ENCODE measurements at places on chromosomes 6 and 20.

DNA sequence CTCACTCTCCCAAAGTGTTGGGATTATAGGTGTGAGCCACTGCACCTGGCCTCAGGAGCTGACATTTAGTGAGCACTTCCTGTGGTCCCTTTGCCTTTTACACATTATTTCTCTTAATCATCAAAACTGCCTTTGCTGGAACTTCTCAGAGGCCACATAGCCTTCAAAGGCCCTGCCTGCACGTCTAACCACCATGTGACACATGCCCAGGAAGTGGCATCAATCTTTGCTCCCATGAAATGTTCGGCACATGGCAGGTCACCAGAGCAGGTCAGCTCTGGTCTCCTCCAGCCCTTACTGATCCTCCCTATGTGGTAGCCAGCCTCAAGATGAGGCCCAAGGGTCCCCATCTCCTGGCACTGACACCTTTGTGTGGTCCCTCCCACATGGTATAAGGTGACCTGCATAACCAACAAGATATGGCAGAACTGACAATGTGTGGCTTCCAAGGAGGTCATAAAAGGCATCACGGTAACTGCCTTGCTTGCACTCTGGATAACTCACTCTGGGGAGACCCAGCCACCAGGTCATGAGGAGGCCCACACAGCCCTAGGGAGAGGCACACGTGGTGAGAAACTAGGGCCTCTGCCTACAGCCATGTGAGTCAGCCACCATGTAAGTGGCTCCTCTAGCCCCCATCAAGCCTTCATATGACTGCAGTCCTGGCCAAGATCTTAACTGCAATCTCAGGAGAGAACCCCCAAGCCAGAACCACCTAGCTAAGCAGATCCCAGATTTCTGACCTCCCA is 28.8 kb upstream of the HMGA1 start:
- DNase-seq = no peak

GRCh38 chr6:47112317-47112716 is 70.2 kb upstream of the ADGRF1 start:
- DNase-seq = no peak

DNA sequence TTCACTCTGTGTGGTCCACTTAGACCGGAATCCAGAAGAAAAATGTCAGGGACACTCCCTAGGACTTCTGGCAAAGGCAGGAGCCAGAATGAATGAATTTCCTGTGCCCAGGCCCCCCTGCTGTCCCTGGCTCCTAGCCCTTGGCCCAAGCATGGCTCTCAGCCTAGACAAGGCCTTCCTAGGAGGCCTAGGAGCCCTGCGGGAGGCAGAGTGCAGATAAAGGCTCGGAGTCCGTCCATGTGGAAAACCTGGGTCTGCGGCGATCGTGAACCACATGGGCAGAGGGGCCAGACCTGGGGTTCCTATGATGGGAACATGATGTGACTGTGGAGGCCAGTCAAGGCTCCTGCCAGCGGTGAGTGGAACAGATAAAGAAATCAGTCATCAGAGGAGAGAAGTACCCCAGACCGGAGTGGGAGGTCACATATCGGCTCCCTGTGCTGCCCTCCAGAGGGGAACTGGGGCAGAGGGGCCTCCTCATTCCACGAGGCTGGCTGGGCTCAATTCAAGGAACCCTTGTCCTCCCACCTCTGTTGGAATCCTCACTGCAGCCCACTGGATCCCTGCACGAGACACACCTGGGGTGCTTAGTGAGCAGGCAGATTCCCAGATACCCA is 5.9 kb upstream of the VSTM2L start:
- DNase-seq = no peak

DNA sequence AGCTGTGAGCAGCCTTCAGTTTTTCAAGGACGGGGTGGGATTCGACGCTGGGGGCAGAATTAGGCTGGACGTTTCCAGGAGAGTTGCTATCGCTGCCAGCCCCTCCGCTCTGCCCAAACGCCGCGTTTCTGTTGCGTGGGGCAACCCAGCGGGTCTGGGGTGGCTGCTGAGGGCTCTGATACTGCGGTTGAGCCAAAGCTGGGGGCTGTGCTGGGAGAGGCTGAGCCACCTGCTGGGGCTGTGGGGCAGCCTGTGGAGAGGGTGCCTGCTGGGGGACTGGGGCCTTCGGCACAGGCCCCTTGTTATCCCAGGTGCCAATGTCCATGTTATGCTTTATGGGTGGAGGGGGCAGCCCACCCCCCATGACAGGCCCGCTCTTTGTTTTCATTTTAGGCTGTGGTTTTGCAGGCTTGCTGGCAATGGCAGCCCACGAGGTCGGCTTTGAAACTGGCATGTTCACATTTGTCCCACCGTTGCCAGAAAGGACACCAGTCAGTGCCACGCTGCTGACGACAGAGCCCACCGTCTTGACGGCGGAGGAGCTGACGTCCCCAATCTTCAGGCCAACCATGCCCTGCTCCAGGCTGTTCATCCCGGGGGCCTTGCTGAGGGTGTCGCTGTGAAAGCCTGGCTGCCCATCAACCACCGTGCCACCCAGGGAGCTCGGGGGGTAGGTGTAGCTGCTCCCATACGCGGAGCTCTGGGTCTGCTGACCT is 13.0 kb downstream of the YTHDF1 start:
- no peak for DNase-seq

GRCh38 chr6:52418606-52419005 is 1.5 kb upstream of the EFHC1 start:
- DNase-seq = no peak

DNA sequence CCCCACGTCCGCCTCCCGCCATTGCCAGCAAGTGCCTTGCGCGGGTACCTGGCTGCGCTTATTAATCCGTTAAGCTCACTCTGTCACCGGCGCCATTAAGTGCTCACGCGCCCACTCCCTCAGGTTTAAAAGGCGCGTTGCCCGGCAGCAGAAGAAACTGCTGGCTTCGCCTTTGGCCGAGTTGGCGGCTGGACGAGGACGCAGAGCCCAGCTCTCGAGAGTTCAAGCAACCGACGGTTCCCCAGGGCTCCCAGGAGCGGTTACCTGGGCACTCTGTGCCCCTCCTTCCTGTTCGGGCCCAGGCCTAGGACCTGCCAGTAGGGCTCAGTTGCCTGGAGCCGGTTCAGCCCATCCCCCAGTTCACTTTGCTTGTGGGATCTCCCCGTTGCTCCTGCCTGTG is at the start of gene GGTLC1:
TSS of gene GGTLC1 (minus strand) at position 219 of the 400 bp plus-strand sequence. CDS start 2,168 bp downstream, outside the sequence.
- DNase-seq = no peak

GRCh38 chr6:20877008-20877937 is 343.0 kb downstream of the CDKAL1 start:
- DNase-seq = no peak

DNA sequence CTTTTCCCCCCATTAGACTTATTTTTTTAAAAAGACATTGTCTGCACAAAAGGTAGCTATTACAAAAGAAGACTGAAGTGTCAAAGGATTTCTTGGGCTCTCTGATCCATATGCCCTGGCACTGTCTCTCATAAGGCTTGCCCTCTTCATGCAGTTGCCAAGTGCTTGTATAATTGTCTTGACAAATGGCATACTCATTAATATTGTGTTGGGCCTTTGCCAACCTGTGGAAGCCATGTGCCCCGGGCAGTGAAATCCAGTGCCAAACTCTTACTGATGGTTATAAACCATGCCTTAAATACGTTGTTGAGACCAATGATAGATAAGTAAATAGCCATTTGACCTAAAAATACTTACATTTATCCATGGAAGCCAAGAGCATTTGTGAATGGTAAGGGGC is 98.1 kb downstream of the FARS2 start:
- DNase-seq = no peak

DNA sequence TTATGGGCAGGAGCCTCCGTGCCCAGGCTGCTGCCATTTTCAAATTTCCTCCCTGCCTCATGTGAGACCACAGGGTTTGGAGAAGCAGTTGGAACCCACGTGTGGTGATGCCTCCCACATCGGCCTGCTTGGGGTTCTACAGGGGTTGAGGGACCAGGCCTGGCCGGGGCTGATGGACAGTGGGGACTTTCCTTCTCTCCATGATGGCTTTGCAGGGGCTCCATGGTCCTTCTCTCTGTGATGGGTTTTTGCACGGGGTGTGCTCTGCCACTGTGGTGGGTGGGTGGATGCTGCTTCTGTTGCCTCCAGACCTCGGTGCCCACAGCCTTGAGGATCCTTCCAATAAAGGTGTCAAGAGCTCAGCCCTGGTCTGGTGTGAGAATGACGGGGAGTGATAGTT is 54.4 kb downstream of the ADNP start:
- no peak for DNase-seq

- no peak for DNase-seq
Observed at GRCh38 chr6:586553-586952, 70.3 kb downstream of the HUS1B start.

DNA sequence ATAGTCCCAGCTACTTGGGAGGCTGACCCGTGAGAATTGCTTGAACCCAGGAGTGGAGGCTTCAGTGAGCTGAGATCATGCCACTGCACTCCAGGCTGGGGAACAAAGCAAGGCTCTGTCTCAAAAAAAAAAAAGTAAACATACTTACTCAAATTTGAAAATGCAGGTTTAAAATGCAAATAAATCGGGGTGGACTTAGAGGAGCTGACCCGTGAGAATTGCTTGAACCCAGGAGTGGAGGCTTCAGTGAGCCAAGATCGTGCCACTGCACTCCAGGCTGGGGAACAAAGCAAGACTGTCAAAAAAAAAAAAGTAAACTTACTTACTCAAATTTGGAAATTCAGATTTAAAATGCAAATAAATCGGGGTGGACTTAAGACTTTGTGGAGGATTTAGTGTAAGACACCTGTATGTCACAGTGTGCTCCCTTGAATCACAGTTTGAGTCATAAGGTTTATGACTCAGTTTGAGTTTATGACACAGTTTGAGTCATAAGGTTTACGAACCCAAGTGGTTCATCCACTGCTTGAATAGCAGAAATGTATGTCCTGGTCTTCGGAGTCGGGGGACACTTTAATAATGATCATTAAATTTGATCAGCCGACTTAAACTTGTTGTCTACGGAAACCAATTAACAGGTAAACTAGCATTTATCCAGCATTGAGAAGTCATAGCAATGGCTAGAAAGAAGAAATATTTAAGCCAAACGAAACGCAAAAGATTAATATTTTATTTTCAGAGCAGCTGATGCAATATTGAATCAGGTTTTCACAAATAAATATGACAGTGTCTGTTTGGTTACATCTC is 6.8 kb upstream of the MRPS10 start:
- DNase-seq = no peak

GRCh38 chr6:156975414-156975813 is 198.2 kb downstream of the ARID1B start:
- DNase-seq = no peak

Data from SHP77 treated with DMSO at 0.1 percent for 48 hours (cell line).